ENCODE measurements at places on chromosomes 7 and 10.
A peak's percentile ranks its signal among the peaks of the same experiment; 100 is the strongest.

DNA sequence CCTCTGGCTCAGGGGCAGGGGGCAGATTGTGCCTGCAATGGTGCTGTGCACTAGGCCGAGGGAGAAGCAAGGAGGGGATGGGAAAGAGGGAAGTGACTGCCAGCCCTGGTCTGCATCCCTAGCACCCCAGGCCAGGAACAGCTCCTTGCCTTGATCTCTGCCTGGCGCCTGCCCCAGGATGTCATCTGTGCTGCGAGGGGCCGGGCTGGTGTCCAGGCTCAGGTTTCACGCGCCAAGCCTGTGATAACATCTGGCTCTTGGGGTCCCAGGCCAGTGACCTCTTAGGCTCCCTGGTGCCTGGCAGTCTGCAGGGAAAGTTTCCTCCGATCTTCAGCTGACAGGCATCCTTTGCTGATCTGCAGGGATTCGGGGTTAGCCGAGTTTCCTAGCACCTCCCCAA, 193.5 kb upstream of the GPR26 start:
- no peak for DNase-seq

DNA sequence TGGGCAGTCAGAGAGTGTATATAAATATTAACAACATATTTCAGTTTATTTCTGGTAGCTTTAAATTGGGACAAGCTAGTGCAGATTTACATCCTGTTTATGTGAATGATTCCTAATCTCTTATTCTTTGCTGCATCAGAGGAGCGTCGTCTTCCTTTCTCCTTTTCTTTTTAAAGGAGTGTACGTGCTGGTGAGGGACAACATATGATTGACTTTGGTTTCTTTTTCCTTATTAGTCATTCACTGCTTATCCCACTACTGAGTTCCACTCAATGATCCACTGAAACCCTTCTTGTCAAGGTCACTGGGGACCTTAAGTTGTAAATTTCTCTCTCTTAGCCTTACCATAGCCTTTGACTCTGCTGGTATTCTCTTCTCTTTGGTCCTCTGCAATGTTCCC, 116.3 kb downstream of the EXOC4 start:
- no peak for DNase-seq

GRCh38 chr10:100469756-100470155, 6.9 kb downstream of the WNT8B start:
- no peak for DNase-seq

DNA sequence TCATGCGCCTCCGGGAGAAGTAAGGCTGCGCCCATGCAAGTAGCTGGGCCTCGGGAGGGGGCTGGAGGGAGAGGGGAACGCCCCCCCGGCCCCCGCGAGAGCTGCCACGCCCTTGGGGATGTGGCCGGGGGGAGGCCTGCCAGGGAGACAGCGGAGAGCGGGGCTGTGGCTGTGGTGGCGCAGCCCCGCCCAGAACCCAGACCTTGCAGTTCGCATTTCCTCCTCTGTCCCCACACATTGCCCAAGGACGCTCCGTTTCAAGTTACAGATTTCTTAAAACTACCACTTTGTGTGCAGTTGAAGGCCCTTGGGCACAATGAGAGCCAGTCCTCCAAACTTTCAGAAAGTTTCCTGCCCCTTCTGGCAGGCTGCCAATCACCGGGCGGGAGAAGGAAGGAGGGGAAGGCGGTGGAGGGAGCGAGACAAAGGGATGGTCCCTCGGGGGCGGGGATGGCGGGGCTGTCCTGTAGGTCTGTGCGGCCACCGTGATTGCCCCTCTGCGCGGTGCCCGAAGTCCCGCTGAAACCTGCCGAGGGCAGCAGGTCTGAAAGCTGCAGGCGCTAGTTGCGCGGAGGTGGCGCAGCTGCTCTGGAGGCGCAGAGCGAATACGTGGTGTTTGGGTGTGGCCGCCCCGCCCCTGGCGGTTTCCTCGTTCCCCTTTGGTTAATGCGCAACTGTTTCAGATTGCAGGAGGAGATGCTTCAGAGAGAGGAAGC, 2.1 kb downstream of the VIM start:
- peak; percentile 69 for DNase-seq

GRCh38 chr10:110153396-110153795, 54.0 kb upstream of the MXI1 start:
- no peak for DNase-seq

- no peak for DNase-seq
Observed at GRCh38 chr7:20597339-20597738, 18.1 kb upstream of the ABCB5 start.

- DNase-seq, result no peak
Observed at GRCh38 chr7:14147532-14147931, 158.1 kb upstream of the ETV1 start.

Data from BE2C (cell line).